ENCODE measurements at places on chromosomes 12 and 14.
A peak's percentile ranks its signal among the peaks of the same experiment; 100 is the strongest.

- DNase-seq, result no peak
These were observed 10.3 kb downstream of the CTSG start for GRCh38 chr14:24565766-24566165.

GRCh38 chr12:64066776-64067175, 155.3 kb downstream of the KICS2 start:
- peak; percentile 42 for DNase-seq

DNA sequence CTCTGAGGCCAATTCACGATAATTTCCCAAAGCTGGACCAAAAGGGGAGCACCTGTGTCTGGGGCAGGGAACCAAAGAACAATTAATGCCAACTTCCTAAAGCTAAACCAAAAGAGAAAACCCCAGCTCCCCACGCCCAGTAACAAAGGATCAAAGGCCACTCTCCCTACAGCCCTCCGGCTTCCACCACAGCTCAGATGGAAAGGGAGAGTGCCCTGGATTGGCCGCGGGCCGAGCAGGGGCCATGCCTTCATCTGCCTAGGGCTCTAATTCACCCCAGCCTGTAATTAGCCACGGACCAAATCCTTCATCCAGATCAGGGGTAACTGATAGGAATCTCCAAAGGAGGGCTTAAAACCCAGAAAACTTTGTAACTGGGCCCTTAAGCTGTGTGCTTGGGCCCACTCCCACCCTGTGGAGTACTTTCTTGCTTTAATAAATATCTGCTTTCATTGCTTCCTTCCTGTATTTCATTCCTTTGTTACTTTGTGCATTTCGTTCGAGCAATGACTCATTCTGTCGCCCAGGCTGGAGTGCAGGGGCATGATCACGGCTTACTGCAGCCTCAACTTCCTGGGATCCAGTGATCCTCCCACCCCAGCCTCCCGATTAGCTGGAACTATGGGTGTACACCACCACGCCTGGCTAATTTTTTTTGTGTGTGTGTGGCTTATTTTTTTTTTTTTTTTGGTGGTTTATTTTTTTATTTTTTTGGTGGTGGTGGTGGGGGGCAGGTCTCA, 65.5 kb upstream of the PPP4R3A start:
- no peak for DNase-seq

GRCh38 chr14:69701291-69701690, 65.7 kb upstream of the SRSF5 start:
- no peak for DNase-seq

GRCh38 chr12:124441443-124442194, 125.8 kb downstream of the NCOR2 start:
- peak; percentile 83 for DNase-seq

DNA sequence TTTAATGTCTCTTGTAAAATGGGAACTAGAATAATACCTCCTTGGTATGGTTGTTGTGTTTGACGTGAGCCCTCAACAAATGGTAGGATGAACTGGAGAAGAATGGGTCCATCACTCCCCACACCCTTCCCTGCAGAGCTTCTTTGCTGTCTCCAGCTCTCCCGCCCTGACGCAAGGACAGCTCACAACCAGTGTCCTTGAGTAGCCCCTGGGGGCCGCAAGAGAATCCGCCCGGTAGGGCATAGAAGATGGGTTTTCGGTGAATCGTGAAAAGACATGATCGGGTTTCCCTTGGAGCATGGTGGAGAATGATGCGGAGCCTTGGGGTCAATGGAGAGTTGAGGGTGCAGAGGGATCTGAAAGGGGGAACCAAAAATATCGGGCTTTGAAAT, 6.1 kb upstream of the PAX9 start:
- DNase-seq, result no peak

- DNase-seq, result no peak
These were observed 2.3 kb downstream of the AKAP5 start for GRCh38 chr14:64467566-64467965.

DNA sequence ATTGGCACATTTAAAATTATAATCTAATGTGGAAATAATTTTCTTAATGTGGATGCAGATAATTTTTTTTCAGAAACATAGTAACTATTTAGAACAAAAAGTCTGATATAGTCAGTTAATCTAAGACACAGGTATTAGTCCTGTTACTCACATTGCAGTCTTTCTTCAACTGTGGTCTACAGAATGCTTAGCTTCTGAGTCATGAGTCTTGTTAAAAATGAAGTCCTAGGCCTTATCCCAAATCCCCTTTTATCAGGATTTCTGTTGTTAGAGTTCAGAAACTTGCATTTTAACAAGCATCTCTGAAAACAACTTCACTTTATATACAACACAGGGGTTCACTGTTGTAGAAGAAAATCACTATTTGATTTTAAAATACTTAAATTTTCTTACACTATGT, 112.2 kb downstream of the SLC16A7 start:
- no peak for DNase-seq

DNA sequence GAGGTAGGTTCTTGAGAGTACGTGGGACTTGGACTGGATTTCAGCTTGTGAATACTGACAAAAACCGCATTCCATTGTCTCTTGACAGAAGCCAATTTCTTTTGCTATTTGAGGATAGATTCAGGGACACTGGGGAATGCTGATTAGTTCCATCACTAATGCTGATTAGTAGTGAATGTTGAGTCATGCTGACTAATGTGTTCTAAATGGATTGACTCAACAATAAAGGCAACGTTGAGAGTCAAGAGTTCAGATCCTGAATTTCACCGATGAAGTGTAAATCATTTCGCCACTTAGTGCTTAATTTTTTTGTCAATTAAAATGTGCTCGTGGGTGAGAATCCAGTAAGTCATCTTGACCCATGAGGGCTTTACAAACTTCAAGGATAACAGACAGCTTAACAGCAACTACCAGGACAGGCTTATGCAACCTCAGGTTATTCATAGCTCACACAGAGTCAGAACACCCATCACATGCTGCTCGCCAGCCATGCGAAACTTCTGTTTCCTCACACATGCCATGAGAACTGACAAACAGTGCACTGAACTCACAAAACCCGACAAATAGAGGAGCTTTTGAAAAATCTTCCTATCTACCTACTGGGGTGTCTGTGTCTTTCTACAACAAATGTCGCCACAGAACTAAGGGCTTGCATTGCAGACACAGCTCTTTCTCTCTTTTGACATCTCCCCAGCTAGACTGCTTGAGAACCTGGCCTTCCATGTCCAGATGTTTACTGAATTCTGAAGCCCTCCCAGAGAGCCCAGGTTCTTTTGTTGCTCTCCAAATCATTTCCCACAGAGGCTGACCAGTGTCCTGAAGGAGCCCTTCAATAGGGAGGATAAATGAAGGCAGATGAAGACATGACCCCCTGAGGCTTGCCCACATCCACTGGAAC, 316.4 kb downstream of the ZFP36L1 start:
- DNase-seq, result peak; percentile 72

GRCh38 chr12:31015215-31015614, 58.4 kb upstream of the DDX11 start:
- DNase-seq, result no peak

GRCh38 chr14:49982501-49982951, 89.6 kb downstream of the ARF6 start:
- peak; percentile 87 for DNase-seq

DNA sequence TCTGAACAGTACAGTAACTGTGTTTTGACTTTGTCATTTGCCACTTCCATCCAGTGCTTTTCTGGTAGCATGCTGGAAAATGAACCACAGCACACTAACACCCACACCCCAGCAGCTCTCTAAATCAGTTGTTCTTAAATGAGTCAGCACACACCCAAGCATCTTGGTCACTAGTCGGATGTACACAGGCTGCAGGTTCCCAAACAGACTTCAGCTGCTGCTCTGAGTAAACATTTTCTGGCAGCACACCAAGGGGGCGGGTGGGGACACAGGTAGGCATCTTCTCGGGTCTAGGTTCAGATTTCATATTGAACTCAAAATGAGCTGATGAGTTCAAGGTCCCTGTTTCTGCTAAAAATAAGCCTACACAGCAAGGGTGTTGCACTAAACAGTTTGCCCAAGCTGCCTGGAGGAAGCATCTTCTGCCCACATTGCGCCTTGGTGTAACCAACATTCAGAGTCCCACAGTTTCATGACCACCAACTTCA, 39.8 kb downstream of the IFNG start:
- no peak for DNase-seq

DNA sequence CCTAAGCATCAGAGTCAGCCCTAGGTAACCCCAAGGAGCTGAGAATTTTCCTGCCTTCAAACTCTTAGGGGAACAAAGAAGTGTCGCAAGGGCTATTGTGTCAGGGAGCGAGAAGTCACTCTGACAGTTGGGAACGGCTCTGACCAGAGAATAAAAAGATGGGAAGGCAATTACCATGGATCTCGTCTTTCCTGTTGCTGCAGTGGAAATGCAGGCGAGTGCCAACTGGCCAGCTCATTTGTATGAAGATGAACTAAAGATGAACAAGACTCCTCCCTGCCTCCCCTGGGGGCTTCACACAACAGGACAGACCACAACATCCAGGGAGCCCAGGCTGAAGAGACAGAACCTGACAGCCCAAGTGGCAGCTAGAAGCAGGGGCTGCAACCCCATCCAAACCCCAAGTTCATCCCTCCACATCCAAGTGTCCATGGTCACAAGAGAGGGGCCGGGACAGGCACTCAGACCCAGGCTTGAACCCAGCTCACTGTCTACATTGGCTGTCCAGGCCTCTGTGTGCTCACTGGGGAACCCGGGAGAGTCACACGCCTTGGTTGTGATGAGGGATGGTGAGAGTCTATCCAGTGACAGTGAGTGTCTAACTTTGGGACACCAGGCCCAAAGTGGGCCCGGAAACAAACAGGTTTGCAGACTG, 322.4 kb downstream of the BCL11B start:
- no peak for DNase-seq

- DNase-seq, result no peak
These were observed 176.7 kb downstream of the CRADD start for GRCh38 chr12:93853698-93854478.

DNA sequence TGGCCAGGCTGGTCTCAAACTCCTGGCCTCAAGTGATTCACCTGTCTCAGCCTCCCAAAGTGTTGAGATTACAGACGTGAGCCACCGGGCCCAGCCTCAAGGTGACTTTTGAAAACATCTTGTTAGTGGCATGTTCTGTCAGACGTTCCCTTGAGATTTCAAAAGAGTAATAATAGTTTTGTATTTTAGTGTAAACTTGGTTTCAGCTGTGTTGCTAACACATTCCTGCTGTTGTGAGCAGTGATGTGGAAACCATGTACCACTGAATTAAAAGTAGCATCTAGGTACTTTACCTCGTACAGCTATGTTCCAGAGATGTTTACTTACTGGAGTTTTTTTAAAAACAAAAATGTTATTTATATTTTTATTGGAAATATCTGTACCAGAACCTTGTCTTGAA, 111.3 kb downstream of the AEBP2 start:
- no peak for DNase-seq
